ENCODE measurements at places on chromosomes 2 and 18. TPM values are rescaled to one million over a fixed set of nuclear protein-coding genes. Genes with fewer than 3 reads are reported as not detected.

Gene REG3A
- total RNA-seq: not detected

Gene MC5R
- total RNA-seq: not detected

Gene MPPE1
- total RNA-seq: 35.9 TPM

Gene DAW1
- 0.30 TPM for total RNA-seq

Gene FOXI3
- not detected for total RNA-seq

Gene MRPL33
- 206 TPM for total RNA-seq

Gene CLEC4F
- total RNA-seq: not detected

Gene KIAA2012
- total RNA-seq: not detected

Gene MOGAT1
- not detected for total RNA-seq

Gene NOL4
- total RNA-seq: not detected

Gene C2orf49
- 22.0 TPM for total RNA-seq

Gene FBXO15
- 0.71 TPM for total RNA-seq

Gene TMEM37
- total RNA-seq: not detected

Gene VAMP8
- 0.27 TPM for total RNA-seq

Gene TRIB2
- total RNA-seq: 25.2 TPM

Gene IL18R1
- total RNA-seq: not detected

Gene C1D
- total RNA-seq: 62.1 TPM

Gene CFLAR
- total RNA-seq: 27.0 TPM

Gene VWC2L
- not detected for total RNA-seq

Gene UGT1A3
- total RNA-seq: not detected

Gene NEB
- total RNA-seq: not detected

Gene AQP12A
- not detected for total RNA-seq

Gene GCG
- total RNA-seq: not detected

Gene SPATS2L
- 180 TPM for total RNA-seq

Gene CNGA3
- not detected for total RNA-seq

Gene ALPG
- not detected for total RNA-seq

Gene RNU2-63P
- total RNA-seq: not detected

Gene ANO7
- total RNA-seq: 0.62 TPM

Gene SERPINB2
- 24.2 TPM for total RNA-seq

Gene CERKL
- total RNA-seq: 2.2 TPM

Gene AQP4
- total RNA-seq: not detected

Gene SCG2
- total RNA-seq: 18.0 TPM

Gene TMSB10
- total RNA-seq: 9,457 TPM
